ENCODE measurements at places on chromosomes 7 and 10. TPM values are rescaled to one million over a fixed set of nuclear protein-coding genes. Genes with fewer than 3 reads are reported as not detected.

The ARL5B gene
- total RNA-seq: 22.1 TPM

The GCK gene
- total RNA-seq: not detected

The ITPRIP gene
- total RNA-seq: 19.8 TPM

The TPST1 gene
- 14.8 TPM for total RNA-seq

The PON2 gene
- 72.4 TPM for total RNA-seq

The GDF2 gene
- not detected for total RNA-seq

The OR2A12 gene
- not detected for total RNA-seq

The NSMCE4A gene
- 38.9 TPM for total RNA-seq

The ZNF107 gene
- 4.3 TPM for total RNA-seq

The KIF11 gene
- total RNA-seq: 20.8 TPM

The HMX2 gene
- not detected for total RNA-seq

The SP4 gene
- 2.7 TPM for total RNA-seq

The PDLIM1 gene
- 148 TPM for total RNA-seq

The ITIH5 gene
- total RNA-seq: not detected

The SAP25 gene
- 0.35 TPM for total RNA-seq

The NPC1L1 gene
- not detected for total RNA-seq

The C10orf105 gene
- 0.14 TPM for total RNA-seq

The PCLO gene
- 3.1 TPM for total RNA-seq

The SLC29A4 gene
- total RNA-seq: 1.3 TPM

The INSYN2A gene
- not detected for total RNA-seq

The HABP2 gene
- not detected for total RNA-seq

The JAZF1 gene
- 1.6 TPM for total RNA-seq

The PAPOLB gene
- not detected for total RNA-seq

The SHTN1 gene
- 9.0 TPM for total RNA-seq

The AKR1D1 gene
- not detected for total RNA-seq
